ENCODE measurements at places on chromosomes 3 and 15. TPM values are rescaled to one million over a fixed set of nuclear protein-coding genes. Genes with fewer than 3 reads are reported as not detected.

The GABRR3 gene
- not detected for total RNA-seq

The UBL7 gene
- 54.7 TPM for total RNA-seq

The ZDHHC23 gene
- total RNA-seq, result 3.9 TPM

The DCP1A gene
- 34.7 TPM for total RNA-seq

The PIK3CB gene
- 14.4 TPM for total RNA-seq

The NAA80 gene
- 41.5 TPM for total RNA-seq

The ROPN1 gene
- total RNA-seq, result not detected

The TNFSF10 gene
- 118 TPM for total RNA-seq

The CLRN1 gene
- total RNA-seq, result not detected

The AGTR1 gene
- not detected for total RNA-seq

The C3orf85 gene
- not detected for total RNA-seq

DNA sequence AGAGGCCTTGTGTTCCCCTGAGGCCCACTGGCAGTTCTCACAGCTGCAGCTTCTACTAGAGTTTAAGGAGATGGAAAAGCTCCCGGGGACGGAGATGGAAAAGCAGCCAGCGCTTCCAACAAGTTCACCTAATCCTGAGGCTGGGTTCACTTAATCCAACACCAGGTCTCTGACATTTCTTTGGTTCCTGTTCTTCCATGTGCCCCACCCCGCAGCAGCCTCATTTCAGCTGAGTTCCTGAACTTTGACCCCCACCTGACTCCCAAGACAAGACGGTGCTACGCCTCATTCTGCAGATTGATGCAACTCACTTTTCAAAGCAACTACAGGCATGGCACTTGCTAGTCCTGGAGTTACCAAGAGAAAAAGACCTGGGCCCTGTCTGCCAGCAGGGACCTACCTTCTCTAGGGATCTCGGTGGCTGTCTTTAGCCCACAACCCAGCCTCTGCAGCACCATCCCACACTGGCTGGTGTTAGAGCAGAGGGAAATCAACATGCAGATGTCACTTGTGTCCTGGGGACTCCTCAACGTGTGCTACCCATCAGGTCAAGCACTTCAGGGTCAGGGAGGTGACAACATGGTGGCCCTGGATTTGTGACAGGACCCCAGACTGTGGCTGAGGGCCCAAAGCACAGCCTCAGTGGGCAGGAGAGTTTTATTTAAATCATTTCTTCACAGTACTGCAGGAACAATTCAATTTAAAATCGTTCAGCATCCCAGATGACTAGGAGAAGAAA lies 406.1 kb downstream of the VPS13C start:
- no peaks in the 10 kb centered on the region for H3K36me3 ChIP-seq
- H3K27me3 ChIP-seq, result peaks cover 4% of the 10 kb centered on the region
- H3K4me3 ChIP-seq, result no peak overlapping the region
- no peaks in the 10 kb centered on the region for H3K4me1 ChIP-seq

DNA sequence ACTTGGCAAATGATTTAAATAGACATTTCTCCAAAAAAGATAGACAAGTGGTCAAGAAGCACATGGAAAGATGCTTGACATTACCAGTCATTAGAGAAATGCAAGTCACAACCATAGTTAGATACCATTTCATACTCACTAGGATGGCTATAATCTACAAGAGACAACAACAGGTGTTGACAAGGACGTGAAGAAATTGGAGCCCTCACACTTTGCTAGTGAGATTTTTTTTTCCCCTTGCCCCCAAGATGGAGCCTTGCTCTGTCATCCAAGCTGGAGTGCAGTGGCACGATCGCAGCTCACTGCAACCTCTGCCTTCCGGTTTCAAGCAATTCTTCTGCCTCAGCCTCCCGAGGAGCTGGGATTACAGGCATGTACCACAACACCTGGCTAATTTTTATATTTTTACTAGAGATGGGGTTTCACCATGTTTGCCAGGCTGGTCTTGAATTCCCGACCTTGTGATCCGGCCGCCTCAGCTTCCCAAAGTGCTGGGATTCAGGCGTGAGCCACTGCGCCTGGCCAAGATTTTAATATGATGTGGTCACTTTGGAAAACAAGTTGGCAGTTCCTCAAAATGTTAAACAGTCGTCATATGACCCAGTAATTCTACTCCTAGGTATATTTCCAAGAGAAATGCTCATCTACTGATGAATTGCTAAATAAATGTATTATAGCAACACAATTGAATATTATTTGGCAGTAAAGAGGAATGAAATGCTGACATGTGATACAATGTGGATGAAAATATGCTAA lies 103.3 kb downstream of the ATG7 start:
- H3K4me3 ChIP-seq, result no peak overlapping the region
- peaks cover 5% of the 10 kb centered on the region for H3K4me1 ChIP-seq
- DNase-seq, result no peak
- H3K36me3 ChIP-seq, result peaks cover 12% of the 10 kb centered on the region
- no peak overlapping the region for H3K27ac ChIP-seq

DNA sequence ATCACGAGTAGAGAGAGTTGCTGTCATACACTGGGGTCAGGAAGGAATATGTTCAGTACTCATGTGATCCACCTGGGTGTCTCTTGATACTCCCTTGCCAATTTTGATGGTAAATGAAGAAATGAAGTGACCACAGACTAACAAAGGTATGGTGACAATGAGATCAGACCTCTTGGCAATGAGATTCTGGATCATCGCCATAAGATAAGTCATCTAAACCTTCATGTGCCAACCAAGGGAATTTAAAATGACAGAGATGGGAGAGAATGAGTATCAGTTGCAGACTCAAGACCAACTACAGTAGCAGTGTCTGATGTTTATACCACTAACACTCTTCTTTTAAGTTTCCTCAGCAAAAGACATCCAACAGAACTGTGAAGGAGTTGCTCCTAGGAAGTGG lies 601.0 kb downstream of the MECOM start:
- no peaks in the 10 kb centered on the region for H3K27me3 ChIP-seq
- H3K27ac ChIP-seq, result no peak overlapping the region
- DNase-seq, result no peak
- no peaks in the 10 kb centered on the region for H3K4me1 ChIP-seq
- no peaks in the 10 kb centered on the region for H3K36me3 ChIP-seq

DNA sequence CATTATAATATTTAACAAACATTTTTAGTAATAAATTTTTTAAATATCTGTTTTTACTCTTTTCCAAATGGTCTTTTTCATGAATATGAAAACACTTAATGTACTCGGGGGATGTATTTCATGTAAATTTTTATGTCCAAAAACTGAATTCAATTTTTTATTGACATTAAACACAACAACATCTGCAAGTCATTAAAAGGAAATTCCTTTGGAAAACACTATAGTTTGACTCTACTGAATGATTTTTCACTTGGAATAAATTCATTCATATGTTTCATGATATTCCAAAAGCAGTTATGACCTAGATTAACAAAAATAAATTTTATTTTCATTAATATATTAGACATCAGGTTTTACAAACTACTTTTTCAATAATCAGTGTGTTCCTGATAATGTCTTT lies 239.8 kb upstream of the AGTR1 start:
- H3K4me1 ChIP-seq, result no peaks in the 10 kb centered on the region
- H3K27ac ChIP-seq, result no peak overlapping the region
- H3K27me3 ChIP-seq, result no peaks in the 10 kb centered on the region
- DNase-seq, result no peak
- no peaks in the 10 kb centered on the region for H3K36me3 ChIP-seq

GRCh38 chr15:95836536-95836935 lies 494.0 kb upstream of the NR2F2 start:
- no peak overlapping the region for H3K4me3 ChIP-seq
- H3K27ac ChIP-seq, result no peak overlapping the region
- DNase-seq, result no peak
- no peaks in the 10 kb centered on the region for H3K36me3 ChIP-seq

GRCh38 chr3:12175844-12176453 lies 17.2 kb upstream of the TIMP4 start:
- H3K27me3 ChIP-seq, result no peaks in the 10 kb centered on the region
- H3K27ac ChIP-seq, result no peak overlapping the region
- H3K4me1 ChIP-seq, result peaks cover 8% of the 10 kb centered on the region

- H3K27ac ChIP-seq, result peak overlapping the region; percentile 74
- peak overlapping the region; percentile 65 for H3K4me3 ChIP-seq
- no peaks in the 10 kb centered on the region for H3K36me3 ChIP-seq
- peaks cover 9% of the 10 kb centered on the region for H3K27me3 ChIP-seq
- H3K4me1 ChIP-seq, result peaks cover 19% of the 10 kb centered on the region
Measured at GRCh38 chr3:12395349-12396012, 88.8 kb upstream of the TSEN2 start.

DNA sequence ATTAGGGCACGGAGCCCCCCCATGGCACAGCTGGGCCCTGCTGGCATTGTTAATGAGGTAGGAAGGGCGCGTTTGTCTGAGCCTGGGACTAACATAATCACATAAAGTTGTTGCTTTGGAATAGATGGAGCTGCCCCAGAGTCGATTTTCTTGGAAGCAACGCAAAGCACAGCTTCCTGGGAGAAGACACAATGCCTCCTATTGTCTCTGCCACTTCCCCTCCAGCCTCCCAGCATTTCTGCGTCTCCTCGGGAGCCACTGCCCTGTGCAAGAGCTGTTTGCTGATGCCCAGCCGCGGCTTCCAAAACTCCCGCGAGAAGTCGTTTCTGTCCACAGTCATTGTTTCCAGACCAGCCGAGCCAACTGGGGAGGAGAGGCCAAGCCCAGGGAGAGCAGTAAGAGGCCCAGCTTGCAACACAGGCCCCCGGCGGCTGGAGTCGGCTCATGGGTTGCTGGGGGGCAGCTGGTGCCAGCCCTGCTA lies 18.1 kb upstream of the ALDH1A3 start:
- H3K36me3 ChIP-seq, result no peaks in the 10 kb centered on the region
- H3K27me3 ChIP-seq, result peaks cover 16% of the 10 kb centered on the region
- H3K27ac ChIP-seq, result no peak overlapping the region
- no peak for DNase-seq
- H3K4me1 ChIP-seq, result no peaks in the 10 kb centered on the region

DNA sequence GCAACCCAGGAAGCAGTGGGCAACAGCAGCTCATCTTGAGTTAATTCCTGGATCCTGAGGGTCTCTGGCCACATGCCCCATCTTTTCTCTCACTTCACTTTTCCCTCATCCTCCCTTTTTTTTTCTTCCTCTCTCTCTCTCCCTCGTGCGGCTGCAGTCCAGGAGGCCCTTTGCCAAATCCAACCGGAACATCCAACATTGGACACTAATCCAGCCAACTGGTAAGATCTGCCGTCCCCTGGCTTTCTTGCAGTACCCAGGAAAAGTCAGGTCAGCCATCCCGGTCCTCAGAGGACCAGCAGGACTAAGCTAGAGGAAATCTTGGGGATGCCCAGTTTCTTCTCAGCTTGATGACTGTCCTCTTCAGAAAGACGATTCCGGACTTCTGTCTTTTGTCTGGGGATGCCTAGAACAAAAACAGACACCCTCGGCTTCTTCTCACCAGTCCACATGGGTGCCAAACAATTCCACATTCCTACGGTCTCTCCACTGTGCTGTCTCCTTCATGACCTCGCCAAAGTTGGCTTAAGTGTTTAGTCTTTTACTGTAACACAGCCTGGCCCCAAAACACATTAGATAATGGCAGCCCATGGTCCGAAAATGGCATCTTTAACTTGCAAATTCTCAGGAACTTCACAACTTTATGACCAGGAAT lies 115.6 kb downstream of the GSK3B start:
- H3K27me3 ChIP-seq, result no peaks in the 10 kb centered on the region
- H3K4me1 ChIP-seq, result no peaks in the 10 kb centered on the region
- DNase-seq, result no peak
- H3K27ac ChIP-seq, result no peak overlapping the region

GRCh38 chr3:171225165-171225564 lies 198.6 kb upstream of the SLC2A2 start:
- no peaks in the 10 kb centered on the region for H3K27me3 ChIP-seq
- H3K4me3 ChIP-seq, result no peak overlapping the region
- H3K27ac ChIP-seq, result peak overlapping the region; percentile 35
- H3K4me1 ChIP-seq, result peaks cover 24% of the 10 kb centered on the region
- DNase-seq, result no peak

- no peak for DNase-seq
- H3K27me3 ChIP-seq, result peaks cover 11% of the 10 kb centered on the region
- H3K4me3 ChIP-seq, result no peak overlapping the region
- no peak overlapping the region for H3K27ac ChIP-seq
Measured at GRCh38 chr3:9864200-9864927, 15.7 kb downstream of the CIDEC start.

DNA sequence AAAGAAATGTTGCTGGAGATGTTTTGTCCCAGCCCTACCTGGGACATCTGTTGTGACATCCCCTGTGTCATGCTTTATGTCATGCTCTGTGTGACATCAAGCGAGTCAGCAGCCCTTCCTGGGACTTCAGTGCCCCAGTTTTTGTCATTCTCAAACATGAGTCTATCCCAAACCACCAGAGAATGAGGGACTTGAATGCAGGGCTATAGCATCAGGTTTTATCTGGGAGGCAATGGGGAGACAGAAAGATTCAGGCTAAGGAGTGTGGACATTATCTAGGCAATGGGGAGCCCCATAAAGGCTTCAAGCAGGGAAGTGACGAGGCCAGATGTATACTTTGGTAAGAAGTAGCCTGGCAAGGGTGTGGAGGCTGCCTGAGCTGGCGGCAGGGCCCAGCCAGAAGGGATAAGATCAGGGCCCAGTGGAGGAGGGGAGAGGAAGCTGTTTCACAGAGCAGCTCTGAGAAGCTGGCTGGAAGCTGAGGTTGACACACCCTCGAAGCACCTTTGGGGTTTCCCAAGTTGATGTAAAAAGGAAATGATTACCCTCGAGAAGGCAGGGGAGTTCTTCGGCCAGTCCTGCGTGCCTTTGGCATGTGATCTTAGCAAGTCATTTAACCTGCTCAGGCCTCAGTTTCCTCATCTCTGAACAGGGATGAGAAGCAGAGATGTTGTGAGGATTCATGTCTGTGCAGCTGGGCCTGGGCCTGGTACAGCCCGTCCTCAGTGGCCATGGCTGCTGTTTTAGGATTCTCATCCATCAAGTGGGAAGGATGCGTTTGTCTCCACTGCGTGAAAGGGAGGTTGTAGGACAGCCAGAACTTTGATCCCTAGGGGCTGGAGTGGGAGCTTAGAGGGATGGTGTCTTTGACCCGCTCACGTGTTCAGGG lies 34.3 kb downstream of the IRAK2 start:
- DNase-seq, result peak; percentile 85
- peaks cover 19% of the 10 kb centered on the region for H3K36me3 ChIP-seq
- H3K27me3 ChIP-seq, result no peaks in the 10 kb centered on the region
- H3K4me3 ChIP-seq, result peak overlapping the region; percentile 31

GRCh38 chr3:44340058-44340395 lies 1.5 kb downstream of the TCAIM start:
- H3K4me3 ChIP-seq, result peak overlapping the region; percentile 95
- H3K27me3 ChIP-seq, result peaks cover 1% of the 10 kb centered on the region
- peaks cover 24% of the 10 kb centered on the region for H3K4me1 ChIP-seq
- H3K27ac ChIP-seq, result no peak overlapping the region
- H3K36me3 ChIP-seq, result peaks cover 5% of the 10 kb centered on the region
- DNase-seq, result no peak

DNA sequence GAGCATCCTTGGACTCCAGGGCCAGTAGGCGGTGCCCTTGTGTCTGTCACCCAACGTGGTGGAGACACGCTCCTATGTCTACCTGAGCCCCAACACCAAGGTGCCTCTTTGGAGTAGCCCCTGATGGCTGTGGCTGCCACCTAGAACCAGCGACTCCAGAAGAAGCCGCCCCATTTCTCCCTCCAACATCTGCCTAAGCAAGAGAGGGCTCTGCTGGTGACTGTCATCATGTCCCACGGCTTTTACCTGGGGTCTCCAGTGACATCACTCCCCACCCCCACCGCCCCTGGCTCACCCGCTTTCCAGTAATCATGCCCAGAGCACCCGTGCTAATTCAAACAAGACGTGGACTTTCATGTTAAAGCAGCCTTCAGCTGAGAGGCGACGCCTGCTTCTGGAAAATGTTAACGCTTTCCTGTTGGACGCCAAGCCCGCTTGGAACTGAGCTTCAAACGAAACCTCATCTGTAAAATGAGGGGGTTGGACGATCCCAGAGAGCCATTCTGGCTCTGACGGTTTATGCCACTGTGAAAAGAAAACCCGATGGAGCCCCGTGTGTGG lies 57.0 kb downstream of the ISG20 start:
- no peak overlapping the region for H3K4me3 ChIP-seq
- H3K36me3 ChIP-seq, result no peaks in the 10 kb centered on the region
- H3K27me3 ChIP-seq, result peaks cover 21% of the 10 kb centered on the region
- no peaks in the 10 kb centered on the region for H3K4me1 ChIP-seq

All from activated CD4-positive, alpha-beta memory T cell treated with anti-CD3 and anti-CD28 coated beads, Interleukin-2, amount 10 ng/mL, durations not matched to agents 7 days and 5 days (primary cell).